NCI-H2171 treated with DMSO at 0.1 percent for 48 hours (cell line): ENCODE measurements at places on chromosomes 11 and 22.

DNA sequence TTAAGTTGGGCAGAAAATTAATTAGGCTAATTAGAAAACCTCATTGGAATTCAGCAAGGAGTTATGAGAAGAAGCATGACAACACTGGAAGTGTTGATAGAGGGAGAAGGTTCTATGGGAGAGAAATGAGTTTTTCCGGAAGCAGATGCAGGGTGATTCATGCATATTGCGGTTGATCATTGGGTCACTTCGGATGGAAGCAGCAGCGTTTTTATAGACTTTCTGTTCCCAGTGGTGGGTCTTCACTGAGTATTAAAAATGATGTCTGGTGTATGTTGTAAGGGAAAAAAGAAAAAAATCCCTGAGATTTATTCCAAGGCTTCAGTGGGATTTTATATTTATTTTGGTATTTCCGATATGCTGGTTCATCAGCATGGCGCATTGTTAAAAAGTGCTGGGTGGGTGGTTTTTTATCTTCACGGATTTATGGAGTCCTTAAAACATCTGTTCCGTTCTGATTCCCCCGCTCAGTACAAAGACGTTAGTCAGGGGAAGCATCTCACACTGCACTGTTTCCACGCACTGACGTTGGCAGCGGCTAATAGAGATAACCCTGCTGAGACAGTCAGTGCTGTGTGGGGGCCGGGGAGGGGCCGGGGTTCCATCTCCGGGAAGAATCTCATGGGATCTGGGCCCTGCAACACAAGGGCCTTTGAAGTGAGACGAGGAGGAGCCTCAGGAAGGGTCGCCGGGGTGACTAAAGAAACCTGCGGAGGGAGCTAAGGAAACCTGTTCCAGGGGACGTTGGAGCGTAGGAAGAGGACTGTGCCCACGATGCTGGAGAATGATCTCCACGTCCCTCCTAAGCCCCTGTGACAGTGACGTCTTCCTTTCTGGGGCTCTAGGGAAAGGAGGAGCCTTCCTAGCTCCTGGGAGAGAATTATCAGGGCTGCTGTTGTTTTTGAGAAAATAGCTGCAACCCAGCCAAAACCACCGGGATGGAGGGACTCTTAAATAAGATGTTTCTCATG is 390.0 kb downstream of the NTM start:
- DNase-seq: no peak

GRCh38 chr11:7656704-7657103 is 16.6 kb downstream of the CYB5R2 start:
- DNase-seq: no peak

GRCh38 chr11:77213029-77213579 is 85.1 kb downstream of the MYO7A start:
- no peak for DNase-seq

- DNase-seq: no peak
These were observed 1.8 kb upstream of the SNX19 start for GRCh38 chr11:130918081-130918480.

DNA sequence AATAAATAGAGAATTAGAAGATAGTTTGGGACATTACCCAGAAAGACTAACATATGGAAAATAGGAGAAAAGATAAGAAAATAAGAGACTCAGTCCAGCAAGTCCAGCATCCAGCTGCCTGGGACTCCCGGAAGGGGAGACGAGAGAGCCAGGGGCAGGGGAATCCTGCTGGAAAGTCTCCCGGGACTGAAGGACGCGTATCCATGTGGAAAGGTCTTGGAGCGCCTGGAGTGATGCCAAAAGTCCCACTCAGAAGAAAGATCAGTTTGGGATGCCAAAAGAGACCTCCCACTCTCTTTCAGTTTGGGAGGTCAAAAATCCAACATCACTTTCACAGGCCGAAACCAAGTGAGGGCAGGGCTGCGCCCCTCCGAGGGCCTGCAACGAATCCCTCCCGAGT is 30.7 kb downstream of the LRFN4 start:
- no peak for DNase-seq

GRCh38 chr22:38798496-38798895 is 4.6 kb upstream of the DNAL4 start:
- DNase-seq: no peak

DNA sequence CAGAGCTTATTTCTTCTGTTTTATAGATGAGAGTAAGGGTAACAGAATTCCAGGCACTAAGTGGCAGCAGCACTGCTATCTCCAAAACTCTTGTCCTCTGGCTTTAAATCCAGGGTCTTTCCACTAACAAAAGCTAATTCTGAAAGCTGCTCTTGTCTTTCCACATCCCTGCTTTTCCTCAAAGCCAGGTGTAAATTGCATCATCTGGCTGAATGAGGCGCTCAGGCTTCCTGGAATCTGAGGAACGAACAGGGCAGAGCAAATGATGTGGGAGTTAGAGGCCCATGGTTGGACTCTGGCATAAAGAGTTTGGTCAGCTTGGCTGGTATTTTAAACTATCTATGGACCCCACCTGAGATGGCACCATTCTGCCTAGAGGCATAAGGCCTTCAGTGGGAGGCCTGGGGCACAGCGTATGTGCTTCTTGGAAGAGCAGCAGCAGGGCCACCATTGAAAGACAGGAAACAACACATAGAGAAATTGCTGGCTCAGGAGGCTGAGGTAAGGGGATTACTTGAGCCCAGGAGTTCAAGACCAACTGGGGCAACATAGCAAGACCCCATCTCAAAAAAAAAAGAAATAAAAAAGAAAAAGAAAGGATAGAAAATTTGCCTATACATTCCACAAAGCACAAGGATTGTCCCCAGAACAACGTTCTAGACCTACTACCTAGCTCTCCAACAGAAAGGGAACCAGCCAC is 1.9 kb downstream of the KCNJ5 start:
- no peak for DNase-seq

DNA sequence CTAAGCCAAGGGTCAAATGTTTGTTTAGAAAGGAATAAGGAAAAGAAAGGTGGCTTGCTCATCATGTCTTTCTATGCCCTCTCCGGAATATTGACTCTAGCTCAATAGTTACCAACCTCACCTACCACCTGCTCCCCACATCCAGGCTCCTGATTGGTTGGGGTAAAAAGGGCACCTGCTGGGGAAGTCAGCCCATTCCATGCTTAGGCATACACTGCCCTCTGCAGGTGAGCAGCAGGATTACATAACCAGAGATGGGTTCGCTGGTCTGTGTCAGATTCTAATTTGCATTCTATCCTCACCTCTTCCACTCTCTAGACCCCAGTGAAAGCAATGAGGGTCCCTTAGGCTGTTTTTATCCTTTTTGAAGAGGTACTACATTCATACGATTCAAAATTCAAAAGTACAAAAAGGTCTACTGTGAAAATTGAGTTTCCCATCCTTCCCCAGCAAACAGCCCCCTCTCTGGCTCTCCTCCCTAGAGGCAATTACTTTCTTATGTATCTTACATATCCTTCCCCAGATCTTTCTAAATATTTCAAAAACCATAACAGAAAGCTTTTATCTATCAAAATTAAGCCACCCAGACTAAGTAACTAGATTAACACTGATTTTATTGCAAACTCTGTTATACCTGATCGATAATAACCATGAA is 98.0 kb upstream of the ASPHD2 start:
- peak; percentile 92 for DNase-seq

DNA sequence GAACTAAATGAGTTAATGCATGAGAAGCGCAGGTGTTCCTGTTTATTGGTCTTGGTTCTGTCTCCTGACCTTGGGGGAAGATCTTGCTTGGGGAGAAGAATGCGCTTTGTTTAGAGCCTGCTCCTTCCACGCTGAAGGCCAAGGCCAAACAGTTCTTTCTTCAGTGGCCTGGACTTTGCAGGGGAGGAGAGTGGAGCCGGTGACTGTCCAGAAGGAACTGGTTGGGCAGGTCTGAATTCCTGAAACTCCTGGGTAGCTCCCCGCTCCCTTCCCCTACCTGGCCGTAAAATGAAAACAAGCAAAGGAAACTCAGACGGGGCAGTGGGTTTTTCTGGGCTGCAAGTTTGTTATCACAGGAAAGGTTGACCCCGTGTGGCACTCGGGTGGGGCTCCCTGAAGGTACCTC is 3.6 kb downstream of the ARHGAP8 start:
- DNase-seq: no peak

GRCh38 chr11:71429701-71430100 is 18.5 kb downstream of the DHCR7 start:
- no peak for DNase-seq

DNA sequence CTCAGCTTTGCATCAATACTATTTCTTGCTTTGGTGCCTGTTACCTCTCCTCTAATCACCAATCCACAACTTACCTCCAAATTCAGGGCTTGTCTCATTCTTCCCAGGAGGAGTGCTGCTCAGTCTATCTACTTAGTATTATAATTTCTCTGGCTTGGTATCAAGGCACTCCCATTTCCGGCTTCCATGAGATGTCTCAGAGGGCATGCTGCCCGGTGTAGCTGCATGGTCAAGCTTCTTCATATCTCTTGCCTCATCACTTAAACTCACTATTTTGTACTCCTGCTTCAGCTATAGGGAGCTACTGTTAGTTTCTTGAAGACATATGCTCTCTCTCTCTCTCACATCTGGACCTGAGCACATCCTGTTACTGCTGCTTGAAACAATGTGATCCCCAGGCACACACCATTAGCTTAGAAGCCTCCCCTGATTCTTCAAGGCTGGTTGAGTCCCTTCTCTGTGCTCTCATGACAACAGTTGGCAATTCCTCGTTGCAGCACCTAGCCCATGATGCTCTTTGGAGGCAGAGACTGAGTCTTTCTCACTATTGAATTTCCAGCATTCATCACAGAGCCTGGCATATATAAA is 182.8 kb upstream of the SYN3 start:
- no peak for DNase-seq

- peak; percentile 54 for DNase-seq
These were observed 30.0 kb upstream of the WNT11 start for GRCh38 chr11:76236092-76236999.

DNA sequence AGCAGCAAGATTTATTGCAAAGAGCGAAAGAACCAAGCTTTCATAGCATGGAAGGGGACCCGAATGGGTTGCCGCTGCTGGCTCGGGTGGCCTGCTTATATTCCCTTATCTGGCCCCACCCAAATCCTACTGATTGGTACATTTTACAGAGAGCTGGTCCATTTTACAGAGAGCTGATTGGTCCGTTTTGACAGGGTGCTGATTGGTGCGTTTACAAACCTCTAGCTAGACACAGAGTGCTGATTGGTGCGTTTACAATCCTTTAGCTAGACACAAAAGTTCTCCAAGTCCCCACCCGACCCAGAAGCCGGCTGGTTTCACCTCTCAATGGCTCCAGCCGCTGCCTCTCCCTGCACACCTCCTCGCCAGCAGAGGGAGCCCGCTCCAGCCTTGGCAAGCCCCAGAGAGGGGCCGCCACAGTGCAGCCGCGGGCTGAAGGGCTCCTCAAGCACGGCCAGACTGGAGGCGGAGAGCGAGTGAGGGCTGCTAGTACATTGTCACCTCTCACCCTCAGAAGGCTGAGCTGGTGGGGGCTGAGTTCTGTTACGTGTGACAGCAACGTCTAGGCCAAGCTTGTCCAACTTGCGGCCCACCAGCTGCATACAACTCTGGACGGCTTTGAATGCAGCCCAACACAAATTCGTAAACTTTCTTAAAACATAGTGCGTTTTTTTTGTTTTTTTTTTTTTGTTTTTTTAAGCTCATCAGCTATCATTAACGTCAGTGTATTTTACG is 8.7 kb downstream of the PTH start:
- DNase-seq: peak; percentile 37

DNA sequence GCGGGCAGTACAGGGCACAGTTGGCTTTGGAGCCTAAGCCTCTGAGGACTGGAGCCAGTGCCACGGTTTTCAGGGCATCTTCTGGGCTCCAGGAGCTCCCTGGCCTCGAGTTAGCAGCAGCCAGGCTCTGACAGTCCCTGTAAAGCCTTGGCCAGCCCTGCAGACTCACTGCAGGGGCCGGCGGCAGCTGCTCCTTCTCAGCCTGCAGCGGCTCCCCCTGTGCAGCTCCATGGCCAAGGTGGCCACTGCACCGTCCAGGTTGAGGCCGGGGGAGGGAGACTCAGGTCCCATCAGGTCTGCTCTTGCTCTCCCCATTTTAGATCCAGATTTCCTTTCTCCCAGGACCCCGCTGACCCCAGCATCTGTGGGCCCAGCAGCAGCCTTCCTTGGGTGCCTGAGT is 1461.1 kb downstream of the BRD1 start:
- DNase-seq: no peak
